ENCODE measurements at places on chromosomes 13 and 19.

DNA sequence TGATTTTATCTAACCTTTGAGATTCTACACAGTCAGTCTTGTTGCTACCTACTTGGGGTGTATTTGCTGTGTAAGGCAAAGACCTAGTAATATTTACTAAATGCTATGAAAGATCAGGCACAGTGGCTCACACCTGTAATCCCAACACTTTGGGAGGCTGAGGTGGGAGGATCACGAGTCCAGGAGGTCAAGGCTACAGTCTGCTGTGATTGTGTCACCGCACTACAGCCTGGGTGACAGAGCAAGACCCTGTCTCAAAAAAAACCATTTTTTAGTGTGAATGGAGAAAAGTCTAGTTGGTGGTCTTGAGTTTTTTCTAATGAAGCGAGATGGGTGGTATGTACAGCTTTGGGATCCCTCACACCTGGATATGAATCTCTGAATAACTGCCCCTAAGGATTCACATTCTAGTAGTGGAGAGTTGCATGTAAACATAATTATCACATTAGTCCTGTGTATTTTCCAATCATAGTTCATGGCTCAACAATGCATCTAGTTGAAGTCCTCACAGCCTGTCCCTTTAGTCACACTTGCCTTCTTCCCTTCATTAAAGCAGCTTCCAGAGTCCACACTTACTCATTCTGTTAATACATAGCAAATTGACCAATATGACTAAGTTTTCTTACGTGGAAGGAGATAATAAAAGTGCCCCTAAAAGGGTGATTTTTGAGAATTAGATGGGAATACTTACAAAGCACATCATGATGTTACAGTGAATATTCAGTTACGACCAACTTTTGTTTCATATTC lies 7.5 kb downstream of the RPL21 start:
- no peak for DNase-seq

DNA sequence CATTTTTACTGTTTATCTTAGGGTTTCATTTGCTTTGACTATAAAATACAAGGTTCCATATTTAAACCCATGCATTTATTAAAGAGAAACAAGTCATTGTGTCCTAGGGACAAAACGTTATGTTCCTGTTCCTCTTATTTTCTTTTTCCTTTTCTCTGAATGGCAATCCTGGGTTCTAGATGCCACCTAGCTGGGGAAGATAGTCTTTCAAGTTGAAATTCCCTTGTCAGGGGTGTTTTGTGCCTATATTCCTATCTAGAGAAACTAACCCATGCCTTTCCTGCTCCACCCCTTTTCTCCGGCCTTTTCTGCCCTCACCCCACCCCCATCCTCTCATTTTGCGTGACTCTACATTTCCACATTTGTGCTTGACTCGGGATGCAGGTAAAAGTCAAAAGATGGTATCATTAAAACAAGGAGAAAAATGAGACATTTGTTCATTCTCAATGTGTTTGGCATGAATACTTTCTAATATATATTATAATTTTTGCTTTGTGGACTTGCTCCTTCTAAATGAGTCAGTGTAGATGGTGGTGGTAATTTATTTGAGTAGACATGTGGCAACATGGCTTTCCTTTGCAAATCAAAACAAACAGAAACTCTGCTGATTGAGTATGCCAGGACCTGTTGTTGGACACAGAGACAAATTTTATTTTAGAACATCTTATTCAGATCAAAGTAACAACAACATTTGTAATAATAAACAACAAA lies 26.8 kb upstream of the STARD13 start:
- DNase-seq, result no peak

DNA sequence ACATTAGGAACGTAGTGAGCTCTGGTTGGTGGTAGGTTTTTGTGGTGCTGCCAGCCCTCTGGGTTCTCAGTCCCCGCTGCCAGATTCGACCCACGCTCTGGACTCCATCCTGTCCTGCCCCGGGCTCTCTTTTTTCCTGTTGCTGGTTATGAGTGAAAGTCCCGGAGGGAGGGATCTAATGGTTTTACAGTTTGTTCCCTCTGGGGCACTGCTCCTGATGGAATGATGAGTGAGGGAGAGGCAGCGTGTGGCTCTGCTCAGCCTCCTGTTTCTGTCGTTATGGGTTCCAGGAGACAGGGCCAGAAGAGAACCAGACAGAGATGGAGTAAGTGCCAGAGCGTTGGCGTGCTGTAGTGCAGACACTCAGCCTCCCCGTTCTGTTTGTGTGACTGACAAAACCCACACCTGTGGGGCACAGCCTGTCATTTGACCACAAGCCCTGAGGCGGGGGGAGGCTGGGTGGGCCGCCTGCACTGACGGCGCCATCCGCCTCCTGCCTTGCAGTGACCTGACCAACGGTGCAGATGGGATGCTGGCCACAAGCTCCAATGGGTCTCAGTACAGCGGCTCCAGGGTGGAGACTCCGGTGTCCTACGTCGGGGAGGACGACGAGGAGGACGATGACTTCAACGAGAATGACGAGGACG lies 18.3 kb downstream of the ATP4B start:
- DNase-seq, result no peak

- no peak for DNase-seq
Observed at GRCh38 chr19:1648459-1648849, 4.0 kb downstream of the TCF3 start.

Data from SHP77 (cell line).